ENCODE measurements at places on chromosomes 7 and 10.

- no peak for DNase-seq
These were observed 6.7 kb downstream of the GSDME start for GRCh38 chr7:24750441-24751055.

GRCh38 chr7:27119412-27119911, 11.1 kb downstream of the HOXA4 start:
- no peak for DNase-seq

GRCh38 chr7:71339924-71340323, 208.0 kb downstream of the GALNT17 start:
- no peak for DNase-seq

- no peak for DNase-seq
These were observed 181.1 kb downstream of the PLCE1 start for GRCh38 chr10:94174838-94175237.

DNA sequence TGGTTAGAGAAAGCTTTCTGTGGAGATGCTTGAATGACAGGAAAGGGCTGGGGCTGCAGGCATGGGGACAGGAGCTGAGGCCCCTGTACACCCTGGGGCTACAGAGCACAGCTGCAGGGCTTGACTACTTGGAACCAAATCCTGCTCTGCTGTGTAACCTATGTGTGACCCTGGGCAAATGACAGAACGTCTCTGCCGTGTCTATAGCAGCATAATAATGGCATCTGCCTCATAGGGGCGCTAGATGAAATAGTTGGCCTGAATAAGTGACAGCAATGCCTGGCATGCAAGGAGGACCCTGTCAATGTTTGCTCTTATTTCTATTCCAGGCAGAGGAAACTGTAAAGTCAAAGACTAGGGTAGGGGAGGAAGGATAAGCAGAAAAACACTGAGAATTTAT, 254.0 kb downstream of the USP6NL start:
- no peak for DNase-seq

DNA sequence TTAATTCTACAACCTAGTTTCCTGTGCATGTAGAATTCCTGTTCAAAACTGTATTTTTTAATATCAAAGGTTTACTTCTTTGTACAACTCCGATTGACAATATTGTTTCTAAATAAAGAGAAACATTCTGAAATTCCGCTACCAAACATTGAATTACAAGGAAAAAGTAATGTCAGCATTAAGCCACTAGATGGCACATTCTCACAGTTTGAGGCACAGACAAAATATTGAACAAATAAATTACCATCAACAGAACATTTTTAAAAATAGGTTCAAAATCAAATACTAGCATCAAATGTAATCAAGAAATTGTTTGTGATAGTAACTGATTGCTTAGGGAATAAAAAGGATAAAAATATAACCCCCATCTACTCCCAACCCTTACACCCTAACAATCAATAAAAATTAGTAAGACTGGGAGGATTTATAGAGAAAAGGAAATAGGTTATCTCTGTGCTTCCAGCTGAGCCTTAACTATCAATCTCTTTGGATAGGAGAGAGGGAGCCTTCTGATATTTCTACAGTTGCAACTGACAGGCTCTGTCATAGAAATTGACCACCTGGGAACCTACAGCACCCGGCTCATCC, 86.6 kb upstream of the C7orf33 start:
- DNase-seq: no peak

DNA sequence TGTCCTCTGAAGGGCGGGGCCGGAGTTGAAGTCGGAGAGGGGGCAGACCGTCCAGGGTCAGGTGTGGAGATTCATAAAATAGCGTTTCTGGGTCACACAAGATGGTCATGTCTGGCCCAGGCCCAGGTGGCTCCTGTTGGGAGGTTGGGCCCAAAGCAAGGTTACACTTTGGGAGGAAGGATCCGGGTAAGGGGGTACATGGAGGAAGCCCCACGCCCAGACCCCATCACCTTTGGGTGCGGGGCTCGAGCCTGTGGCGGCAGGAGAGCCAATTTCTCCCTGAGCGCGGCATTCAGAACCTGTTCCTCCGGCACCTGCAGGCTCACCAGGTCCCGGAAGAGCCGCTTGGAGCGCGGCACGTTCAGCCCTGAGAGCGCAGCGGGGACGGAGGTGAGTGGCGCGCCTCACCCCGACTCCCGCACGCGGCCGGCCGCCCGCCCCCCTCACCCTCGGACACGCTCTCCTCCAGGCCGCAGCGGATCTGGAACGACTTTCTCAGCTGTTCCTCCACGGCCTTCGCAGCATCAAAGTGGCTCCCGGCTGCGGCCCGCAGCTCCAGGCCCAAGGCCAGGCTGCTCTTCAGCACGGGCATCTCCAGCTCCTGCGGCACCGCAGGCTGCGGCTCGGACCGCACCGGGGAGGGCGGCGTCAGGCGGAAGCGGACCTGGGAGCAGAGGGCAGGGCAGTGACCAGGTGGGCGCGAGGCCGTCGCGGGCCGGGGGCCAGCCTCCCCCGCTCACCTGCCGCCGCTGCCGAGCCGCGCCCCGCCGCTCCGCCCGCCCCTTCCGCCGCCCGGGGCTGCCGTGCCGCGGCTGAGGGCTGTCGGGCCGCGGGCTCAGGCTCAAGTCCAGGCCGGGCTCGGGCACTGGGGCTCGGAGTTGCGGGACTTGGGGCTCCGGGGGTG, 644 bp downstream of the PPP1R35 start:
- no peak for DNase-seq

Data from amniotic stem cell (primary cell).